Activated CD4-positive, alpha-beta T cell treated with anti-CD3 and anti-CD28 coated beads, Interleukin-2, amount 10 ng/mL, durations not matched to agents 24 days and 14 days (primary cell): ENCODE measurements at places on chromosomes 7 and 10.

- peak; percentile 77 for DNase-seq
These were observed 134.3 kb upstream of the TNRC18 start for GRCh38 chr7:5557920-5558401.

GRCh38 chr7:129359638-129360037 lies 74.6 kb upstream of the STRIP2 start:
- no peak for DNase-seq

- DNase-seq, result no peak
These were observed 17.8 kb upstream of the SLC18A2 start for GRCh38 chr10:117222976-117223692.

DNA sequence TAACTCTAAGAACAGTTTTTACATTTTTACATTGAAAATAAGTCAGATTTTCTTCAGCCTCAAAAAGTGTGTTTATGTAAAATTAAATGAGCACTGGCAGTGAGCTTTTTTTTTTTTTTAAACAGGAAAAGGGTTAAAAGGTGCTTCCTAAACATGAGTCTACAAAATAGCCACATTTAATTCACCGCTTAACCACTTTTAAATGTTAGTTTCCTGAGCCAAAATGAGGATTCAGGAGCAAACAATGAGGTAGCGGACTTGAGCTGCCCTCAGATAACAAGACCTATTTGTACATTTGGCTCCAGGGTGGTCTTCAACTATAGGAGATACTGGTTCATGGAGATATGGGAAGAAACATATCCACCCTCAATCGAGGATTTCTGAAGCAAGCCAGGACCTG lies 22.8 kb downstream of the AKR1C3 start:
- DNase-seq, result no peak

- DNase-seq, result peak; percentile 8
These were observed 124.6 kb upstream of the NRBF2 start for GRCh38 chr10:63008491-63008890.

DNA sequence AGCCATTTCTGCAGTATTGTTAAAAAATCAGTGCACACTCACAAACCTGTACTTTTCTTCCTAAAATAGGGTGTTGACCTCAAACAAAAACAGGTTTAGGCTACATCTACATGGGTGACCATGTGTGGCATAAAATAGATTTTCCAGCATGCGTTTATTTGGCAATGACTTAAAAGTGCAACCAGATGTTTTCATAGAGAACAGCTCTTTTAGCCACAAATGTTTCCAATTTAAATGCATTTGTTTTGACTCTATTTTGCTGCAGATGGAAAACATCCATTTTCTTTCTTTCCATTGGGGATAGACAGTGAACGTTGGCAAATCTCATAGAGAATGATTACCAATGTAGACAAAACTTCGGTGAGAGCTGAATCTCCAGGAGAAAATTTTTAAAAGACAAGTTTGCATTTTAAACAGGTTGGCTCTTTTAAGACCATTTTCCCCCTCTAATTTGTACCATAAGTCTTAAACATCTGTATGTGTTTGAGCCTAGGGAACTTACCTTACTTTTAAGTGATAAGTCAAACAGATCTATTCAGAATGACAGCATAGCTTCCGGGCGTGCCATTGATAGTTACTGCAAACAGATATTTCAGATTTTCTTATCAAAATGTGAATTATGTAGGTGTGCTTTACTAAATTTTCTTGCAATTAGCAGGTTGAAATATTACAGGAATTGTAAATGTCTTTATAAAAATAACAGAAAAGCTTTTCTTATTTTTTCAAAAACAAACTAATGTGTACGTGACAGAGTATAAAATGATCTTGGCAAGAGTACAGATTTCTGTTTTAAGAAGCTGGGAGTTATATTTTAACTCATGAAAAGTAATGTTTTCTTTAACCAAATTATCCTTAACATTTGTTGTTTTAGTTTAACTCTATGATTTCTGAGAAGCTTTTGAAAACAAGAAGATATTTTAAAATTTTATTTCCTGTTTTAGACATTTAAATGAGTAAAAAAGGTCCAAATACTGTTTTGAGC lies 144.9 kb downstream of the HGF start:
- DNase-seq, result no peak

DNA sequence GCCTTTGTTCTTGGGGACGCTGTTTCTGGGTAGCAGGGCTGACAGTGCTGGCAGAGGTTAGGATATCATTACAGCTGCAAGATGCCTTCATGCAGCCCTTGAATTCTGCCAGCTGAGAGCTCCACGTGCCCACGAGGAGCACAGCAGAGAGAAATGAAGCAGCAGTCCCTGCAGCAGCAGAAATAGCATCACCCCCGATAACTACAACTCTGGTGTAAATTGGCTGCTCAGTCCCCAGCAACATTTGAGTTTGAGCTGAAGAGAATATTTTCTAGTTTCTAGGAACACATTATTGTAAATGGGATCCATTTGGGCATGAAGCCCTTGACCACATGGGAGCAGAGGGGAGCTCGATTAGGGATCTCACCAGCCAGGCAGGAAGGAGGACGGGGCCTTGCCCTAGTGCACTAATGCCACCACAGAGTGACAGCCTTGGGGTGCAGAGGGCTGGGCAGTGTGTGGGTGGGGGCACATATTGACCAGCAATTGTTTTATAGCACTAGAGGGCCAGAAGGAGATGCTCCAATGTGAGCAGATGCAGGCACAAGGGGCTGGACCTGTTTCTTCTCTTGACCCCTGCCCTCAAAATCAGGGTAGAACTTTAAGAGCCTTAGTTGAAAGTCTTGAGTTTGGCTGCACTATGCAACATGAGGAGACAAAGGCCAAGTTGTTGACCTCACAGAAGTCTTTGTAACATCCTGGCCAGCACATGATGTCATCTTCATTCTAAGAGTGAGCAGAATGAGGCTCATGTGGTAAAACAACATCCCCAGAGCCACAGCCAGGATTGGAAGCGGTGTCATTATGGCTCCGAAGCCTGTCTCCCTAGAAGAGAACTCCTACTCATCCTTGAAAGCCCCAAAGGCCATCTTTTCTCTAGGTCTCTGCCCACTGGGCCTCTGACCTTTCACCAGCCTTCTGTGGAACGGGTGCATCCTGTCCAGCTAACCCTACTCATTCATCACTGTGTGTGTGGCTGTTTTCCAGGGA lies 52.6 kb downstream of the ADCY1 start:
- DNase-seq, result no peak
